ENCODE measurements at places on chromosomes 2 and 18.

GRCh38 chr2:45323344-45323743 lies 287.7 kb downstream of the SRBD1 start:
- DNase-seq, result no peak

GRCh38 chr18:38923126-38923525 lies 1357.5 kb upstream of the CELF4 start:
- no peak for DNase-seq

- no peak for DNase-seq
Measured at GRCh38 chr18:77567205-77567604, 317.6 kb downstream of the GALR1 start.

DNA sequence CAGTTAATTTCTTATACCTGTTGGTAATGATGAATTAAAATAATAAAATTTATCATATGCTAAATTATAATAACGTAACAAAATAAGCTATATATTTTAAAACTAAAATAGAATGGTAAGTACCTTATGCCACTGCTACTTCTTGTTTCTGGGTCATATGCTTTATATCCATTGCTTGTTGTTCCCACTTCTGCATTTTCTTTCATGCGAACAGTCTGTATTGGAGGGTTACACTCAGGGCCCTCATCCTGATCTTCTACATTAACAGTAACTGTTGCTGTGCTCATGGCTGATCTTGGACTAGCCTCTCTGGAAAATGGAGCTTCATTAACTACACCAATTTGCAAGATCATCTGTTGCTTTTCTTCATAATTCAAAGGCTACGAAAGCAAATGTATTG lies 22.2 kb downstream of the DSC2 start:
- DNase-seq, result no peak

GRCh38 chr2:109454765-109455394 lies 158.9 kb downstream of the SEPTIN10 start:
- no peak for DNase-seq

DNA sequence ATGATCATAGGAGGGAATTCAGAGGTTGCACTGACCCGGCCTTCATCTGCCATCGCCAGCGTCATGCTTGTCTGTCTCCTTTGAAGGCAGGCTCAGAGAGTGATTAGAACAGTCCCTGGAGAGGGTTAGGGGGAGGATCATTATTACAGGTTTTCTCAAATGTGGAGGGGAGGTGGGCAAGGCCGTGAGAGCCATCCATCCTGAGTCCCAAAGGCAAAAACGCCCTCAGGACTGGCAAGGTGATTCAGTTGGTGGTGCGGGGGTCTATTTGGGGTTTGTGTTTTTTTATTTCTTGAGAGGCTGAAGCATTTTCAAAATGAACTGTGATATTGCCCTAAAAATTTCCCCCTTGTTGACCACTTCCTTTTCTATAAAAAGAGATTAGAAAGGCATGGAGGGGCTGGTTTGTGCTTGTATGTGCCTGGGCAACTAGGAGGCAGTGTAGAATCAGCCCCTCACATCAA lies 39.3 kb upstream of the GYPC start:
- no peak for DNase-seq

GRCh38 chr18:45275367-45276113 lies 339.7 kb upstream of the SLC14A2 start:
- DNase-seq, result peak; percentile 11

- DNase-seq, result peak; percentile 13
Measured at GRCh38 chr2:148430101-148430500, 214.4 kb upstream of the EPC2 start.

GRCh38 chr2:148968301-148968700 lies 70.2 kb upstream of the LYPD6B start:
- DNase-seq, result no peak

DNA sequence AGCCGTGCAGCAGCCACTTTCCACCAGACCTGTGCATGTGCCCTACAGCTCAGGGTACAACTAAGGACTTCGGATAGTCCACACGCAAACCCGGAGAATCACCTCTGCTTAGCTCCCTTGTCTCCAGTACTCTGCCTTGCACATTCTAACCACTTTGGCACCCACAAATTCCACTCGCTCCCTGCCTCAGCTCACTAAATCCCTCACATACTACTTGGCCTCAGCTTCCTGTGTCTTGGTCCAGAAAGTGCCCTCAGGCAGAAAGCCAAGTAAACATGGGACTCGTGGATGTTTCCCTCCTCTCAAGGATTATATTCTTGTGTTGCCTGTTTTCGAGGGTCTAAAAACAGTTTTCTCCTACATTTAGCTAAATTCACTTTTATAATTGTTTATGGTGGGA lies 157.8 kb upstream of the DAPL1 start:
- DNase-seq, result no peak

GRCh38 chr2:238502088-238502810 lies 75.5 kb downstream of the ASB1 start:
- DNase-seq, result no peak

DNA sequence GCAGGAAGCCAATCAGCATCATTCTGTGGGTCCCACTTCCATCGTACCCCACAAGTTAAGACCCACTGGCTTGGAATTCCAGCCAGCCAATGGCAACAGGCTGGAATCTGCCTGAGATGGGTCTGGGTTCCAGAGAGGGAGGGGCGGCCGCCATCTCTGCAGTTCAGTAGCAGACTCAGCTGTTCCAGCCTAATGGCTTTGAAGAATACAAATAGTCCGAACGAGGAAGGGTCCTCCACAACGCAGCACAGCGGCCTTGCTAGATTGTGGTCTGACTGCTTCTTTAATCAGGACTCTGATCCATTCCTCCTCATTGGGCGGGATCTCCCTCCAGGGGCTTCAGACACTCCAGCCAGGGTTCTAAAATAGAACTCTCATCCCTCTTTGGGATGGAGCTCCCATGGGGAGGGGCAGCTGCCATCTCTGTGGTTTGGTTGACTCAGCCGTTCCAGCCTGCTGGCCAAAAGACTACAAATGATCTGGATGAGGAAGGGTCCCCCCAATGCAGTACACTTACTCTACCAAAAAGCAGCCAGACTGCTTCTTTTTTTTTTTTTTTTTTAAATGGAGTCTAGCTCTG lies 42.7 kb upstream of the PAIP2B start:
- DNase-seq, result no peak

DNA sequence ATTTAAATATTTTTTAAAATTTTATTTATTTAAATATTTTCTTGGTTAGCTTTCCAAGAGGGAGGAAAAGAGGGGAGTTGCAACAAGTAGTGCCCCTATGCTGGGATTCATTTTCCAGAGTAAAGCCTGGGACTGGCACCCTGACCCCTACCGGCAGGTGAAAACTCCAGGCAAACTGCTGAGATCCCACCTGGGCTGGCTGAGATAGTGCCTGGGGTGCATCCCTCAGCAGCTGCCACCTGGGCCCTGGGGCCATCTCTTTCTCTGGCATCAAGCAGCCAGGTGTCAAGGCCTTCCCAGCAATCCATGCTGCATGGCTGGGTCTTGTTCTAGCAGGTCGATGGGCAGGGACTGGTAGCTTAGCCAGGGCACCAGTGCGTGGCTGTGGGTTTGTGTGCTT lies 6.6 kb downstream of the SIX2 start:
- DNase-seq, result no peak

DNA sequence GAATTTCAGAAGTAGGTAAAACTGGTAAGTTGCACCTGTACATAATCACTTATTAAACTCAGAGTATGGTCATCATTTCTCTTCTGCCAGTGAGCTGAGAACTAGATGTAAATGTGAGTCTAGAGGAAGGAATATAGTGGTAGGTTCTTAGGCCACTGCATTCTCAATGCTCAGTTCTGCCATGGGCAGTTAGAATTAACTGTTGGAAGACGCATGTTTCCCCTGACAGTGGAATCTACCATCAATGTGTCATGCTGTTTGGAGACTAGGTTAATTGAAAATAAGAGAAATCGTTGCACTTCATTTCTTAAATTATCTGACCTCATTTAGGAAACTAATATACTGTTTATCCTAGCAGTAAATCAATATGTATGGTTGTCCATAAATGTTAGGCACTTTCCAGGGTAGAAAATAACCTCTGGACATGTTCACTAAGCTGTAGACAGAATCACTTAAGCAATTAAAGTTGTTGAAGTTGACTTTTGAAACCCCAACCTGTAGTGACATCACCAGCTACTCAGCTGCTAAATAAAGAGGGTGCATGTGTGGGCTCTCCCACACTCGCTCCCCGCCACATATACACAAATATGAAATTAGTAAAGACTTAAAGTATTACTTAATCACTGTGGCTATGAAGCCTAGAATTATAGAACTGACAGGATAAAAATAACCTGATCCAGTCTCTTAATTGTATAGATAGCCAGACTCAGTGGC lies 91.5 kb upstream of the NOSTRIN start:
- no peak for DNase-seq

GRCh38 chr2:128302011-128302743 lies 16.5 kb downstream of the HS6ST1 start:
- no peak for DNase-seq

GRCh38 chr2:84857566-84857965 lies 23.3 kb downstream of the TRABD2A start:
- no peak for DNase-seq

DNA sequence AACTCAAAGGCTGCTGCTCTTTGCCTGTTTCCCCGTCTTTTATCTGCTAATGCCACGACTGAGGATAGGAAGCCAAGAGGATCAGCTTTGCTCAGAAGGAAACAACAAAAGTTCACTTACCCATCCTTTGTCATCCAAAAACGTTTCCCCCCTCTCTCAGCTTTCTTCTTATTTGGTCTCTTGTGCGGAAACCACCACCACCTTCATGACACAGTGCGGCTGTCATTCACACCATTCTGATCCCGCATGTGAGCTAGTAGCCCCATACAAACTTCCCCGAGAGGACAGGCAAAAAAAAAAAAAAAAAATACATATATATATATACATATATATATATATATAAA lies 656 bp downstream of the LRRTM4 start:
- DNase-seq, result no peak

- DNase-seq, result no peak
Measured at GRCh38 chr18:23811176-23811575, 121.9 kb downstream of the LAMA3 start.

GRCh38 chr2:143083636-143084035 lies 45.6 kb upstream of the ARHGAP15 start:
- peak; percentile 23 for DNase-seq

DNA sequence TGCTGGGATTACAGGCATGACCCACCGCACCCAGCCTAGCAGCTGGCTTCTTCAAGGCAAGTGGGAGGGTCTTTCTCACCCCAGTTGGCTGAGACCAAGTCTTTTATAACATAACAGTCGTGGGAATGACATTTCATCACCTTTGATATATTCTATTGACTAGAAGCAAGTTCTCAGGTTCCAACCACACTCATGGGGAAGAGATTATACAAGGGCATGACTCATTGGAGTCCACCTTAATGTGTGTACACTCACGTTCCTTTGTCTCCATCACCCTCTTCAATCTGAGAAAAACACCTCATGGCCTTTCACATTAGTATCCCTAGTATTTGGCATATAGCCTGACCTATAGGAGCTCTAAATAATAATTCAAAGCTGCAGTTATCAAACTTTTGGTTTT lies 2.8 kb upstream of the BBS5 start:
- no peak for DNase-seq

DNA sequence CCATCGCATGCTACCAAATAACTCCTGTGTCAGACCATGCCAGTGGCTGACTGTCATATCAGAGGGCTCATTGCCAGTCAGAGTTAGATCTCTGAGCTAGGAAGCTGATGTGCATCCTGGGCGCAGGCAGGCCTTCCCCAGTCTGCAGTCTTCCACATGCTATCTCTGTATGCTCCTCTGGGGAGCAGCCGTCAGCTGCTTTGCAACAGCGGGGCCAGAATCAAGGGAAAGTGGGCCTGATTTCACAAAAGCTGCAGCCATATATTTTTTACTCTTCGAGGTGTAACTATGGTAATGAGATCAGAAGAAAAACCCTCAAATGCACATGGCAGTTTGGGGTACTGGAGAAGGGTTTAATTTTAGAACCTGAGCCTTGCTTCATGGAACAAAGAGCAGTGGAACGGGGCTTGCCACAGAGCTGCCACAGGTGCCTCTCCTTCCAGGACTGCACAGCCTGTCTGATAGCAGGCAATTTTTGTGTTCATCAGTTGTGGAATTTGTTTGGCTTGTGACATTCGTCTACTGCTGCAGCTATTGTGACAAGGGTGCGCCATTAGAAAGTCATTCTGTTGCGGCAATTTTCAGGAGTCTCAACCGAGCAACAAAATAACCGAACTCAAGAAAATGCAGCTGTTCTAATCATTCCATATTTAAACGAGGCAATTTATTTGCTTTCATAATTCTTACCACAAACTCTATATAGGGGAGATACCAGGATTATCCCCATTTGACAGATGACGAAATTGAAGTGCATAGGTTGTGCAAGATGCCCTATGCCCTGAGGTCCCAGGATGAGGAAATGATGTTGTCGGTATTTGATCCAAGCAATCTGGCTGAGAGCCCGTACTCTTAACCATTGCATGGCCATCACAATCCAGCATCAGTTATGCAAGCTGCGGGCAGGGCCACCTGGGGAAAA lies 109.6 kb upstream of the CYRIA start:
- peak; percentile 38 for DNase-seq

GRCh38 chr2:29620890-29621289 lies 300.5 kb downstream of the ALK start:
- no peak for DNase-seq

GRCh38 chr18:69882965-69883668 lies 64.6 kb downstream of the CD226 start:
- DNase-seq, result no peak

DNA sequence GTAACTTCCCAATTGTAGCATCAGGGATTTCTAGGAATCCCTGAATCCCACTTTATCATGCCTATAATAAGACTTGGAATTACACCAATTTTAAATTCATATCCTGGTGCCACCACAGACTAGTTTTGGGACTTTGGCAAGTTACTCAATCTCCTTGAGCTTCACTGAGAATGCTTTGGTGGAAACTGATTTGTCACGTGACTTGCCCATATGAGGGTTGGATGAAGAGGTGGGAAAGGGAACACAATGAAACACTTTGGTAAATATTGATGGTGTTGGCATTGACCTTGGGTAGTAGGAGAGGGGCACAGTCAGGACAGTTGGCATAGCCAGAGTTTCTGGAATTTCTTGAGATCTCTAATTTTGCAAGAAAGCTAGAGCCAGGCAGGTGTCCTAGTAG lies 452.2 kb downstream of the SLC4A3 start:
- no peak for DNase-seq

DNA sequence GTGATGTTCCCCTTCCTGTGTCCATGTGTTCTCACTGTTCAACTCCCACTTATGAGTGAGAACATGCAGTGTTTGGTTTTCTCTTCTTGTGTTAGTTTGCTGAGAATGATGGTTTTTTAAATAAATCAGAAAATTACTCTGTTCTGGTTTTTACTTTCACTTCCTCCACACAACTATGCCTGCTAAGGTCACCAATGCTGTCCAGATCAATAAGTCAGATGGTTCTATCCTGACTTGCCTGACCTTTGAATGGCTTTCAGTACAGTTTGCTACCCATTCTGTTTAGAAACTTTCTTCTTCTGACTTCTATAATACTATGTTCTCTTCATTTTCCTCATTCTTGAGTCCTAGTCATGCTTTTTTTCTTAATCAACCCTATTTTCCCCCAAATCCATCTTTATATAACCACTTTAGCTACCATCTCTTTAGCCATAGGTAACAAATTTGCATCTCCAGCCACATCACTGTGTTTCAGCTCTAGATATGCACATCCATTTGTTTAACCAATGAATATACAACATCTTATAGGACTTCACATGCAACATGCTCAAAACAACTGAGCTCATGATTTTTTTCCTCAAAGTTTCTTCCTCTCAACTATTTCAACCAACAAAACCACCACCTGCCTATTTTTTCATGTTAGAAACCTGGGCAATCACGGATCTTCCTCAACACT lies 58.8 kb upstream of the SLC38A11 start:
- DNase-seq, result no peak

GRCh38 chr18:57589161-57589560 lies 2.7 kb upstream of the FECH start:
- no peak for DNase-seq

- no peak for DNase-seq
Measured at GRCh38 chr18:75249672-75250470, 39.3 kb downstream of the TSHZ1 start.

All from AML-193 (cell line).